Stimulated activated CD8-positive, alpha-beta memory T cell treated with anti-CD3 and anti-CD28 coated beads, Interleukin-7, amount 100 ng/mL, for 1 hour (primary cell): ENCODE measurements at places on chromosomes 2 and 18.

DNA sequence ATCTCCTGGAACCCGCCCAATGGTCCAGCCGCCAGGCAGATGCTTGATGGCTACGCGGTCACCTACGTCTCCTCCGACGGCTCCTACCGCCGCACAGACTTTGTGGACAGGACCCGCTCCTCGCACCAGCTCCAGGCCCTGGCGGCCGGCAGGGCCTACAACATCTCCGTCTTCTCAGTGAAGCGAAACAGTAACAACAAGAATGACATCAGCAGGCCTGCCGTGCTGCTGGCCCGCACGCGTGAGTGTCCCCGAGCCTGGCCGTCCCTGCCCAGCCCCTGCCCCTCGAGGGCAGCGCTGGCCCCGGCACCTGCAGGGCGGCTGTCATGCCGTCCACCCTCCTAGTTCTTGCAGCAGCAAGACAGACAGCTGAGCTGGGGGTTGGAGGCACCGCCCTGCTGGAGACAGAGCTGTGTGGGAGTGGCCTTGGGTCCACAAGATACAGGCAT, 36.7 kb downstream of the MTERF4 start:
- DNase-seq: no peak

GRCh38 chr2:46504685-46505471, 25.5 kb downstream of the TMEM247 start:
- DNase-seq: no peak

- no peak for DNase-seq
Observed at GRCh38 chr2:117771969-117772630, 42.4 kb upstream of the DDX18 start.

DNA sequence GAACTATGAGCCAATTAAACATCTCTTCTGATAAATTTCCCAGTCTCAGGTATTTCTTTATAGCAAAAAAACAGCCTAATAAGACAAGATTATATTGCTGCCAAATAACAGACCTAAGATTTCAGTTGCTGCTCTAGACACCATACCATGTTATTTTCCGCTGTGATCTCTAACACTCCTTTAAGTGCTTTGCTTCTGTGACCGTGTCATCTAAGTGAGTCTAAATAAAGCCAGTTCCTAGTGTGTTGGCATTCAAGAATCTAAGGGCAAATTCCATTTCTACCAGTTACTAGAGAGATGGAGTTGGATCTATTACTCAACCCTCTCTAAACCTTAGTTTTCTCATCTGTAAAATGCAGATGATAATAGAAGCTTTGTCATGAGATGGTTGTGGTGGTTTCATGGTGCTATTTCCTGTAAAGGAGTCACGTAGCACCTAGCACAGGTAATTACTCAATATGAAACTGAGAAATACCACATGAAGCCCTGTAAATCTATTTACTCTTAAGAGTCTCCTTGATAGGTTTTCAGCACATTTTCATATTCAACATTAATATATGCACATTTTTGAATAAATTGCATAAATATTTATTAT, 40.5 kb downstream of the SPHKAP start:
- DNase-seq: no peak

DNA sequence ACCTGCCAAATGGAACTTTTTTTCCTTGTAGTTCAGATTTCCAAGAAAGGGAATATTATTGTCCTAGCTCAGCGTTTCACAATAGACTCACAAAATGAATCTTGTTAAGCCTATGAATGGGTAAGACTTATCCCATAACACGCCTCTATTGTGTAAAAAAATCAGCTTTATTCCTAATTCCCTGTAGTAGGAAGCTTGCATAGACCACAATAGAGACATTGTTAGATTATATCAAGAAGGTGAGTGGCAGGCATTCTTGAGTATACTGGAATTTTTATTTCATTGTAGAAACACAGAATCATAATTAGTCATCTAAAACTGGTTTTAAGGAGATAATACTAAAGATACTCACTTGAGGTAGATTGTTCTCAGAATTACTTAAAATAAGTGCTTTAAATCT, 46.5 kb upstream of the SLC30A6 start:
- DNase-seq: no peak
